Activated CD8-positive, alpha-beta memory T cell treated with anti-CD3 and anti-CD28 coated beads, Interleukin-2, amount 10 ng/mL, durations not matched to agents 7 days and 5 days (primary cell): ENCODE measurements at places on chromosomes 1 and 21.

DNA sequence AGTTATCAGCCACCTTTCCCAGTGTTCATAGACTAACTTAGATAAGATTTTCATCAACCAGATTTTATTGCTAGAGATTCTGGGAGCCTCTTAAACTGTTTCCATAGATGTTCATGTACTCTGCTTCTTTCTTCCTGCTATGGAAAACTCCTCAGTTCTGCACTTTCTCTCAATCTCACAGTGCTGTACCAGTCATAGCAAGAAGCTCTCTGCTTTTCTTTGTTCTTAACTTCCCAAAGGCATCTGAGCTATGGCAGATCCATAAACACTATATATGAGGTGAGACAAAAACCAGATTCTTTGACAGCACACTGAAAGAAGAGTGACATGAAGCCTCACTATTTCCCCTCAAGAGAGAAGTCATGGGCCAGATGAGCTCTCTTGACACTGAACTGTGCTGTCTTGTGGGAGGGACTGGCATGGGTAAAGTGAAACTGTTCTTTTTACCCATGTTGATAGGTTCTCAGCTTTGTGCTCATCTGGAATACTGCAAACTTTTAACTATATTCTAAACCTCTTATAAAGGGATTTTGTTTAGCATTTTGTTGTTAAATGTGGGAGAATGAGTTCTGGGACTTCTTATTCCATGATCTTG lies 64.2 kb upstream of the LYPLAL1 start:
- DNase-seq = no peak

DNA sequence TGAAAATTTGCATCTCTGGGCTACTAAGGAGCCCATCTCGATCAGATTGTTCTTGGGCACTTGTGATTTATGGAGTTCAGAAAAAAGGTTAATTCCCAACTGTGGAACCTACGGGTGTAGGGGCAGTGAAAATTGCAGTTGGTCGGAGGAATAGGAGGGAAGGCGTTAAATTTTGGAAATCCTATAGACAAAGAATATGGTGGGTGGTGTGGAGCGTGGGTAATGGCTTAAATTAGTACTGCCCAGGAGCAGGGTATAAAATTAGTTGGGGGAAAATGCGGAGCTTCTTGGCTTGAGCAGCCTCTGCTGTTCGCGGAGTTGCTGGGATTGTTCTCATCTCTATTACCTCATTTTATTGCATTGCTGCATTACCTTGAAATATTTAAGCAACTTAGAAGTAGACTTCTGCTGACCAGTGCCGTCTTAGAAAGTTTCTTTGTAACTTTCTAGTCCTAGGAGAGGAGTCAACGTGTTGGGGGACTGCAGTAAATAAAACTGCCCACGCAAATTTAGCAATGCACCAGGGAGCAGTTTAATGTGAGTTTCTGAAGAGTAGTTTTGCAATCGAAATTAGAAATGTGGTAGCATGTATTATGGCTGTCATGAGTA lies 514 bp downstream of the S1PR1 start:
- DNase-seq = no peak

DNA sequence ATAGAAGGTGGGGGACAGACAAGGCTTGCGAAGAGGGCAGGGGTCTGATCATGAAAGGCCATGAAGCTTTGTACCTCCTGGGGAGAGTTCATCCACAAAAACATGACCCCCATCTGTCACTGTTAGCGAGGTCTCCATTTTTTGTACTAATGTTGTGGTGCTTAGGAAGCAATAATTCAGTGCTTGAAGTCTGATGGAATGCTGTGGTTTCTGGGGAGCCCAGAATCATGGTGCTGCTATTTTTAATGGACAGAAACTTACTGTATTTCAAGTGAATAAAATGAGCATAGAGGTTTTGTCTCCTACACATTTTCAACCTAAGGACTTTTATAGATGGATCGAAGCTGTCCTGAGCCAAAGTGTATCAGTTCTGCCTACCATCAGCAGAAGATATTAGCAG lies 28.2 kb upstream of the RGL1 start:
- DNase-seq = no peak

- no peak for DNase-seq
These were observed 13.4 kb upstream of the MRPL9 start for GRCh38 chr1:151776665-151777062.

DNA sequence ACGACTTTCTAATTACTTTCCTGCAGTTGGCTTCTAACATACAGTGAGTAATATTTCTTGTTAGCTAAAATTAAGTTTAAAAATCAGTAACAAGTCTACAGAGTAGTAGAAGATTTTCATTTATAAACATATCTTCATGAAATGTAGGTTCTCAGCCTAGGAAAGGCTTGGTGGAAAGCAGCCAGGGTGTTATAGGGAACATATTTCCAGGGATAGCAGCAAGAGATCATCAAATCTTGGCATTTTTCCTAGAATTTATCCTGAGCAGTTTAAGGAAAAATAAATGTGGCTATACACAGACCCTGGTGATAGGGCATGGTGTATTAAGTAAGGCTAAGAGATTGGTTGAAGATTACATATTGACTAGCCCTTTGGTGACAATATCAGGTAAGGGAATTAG lies 203.5 kb upstream of the NEGR1 start:
- no peak for DNase-seq

DNA sequence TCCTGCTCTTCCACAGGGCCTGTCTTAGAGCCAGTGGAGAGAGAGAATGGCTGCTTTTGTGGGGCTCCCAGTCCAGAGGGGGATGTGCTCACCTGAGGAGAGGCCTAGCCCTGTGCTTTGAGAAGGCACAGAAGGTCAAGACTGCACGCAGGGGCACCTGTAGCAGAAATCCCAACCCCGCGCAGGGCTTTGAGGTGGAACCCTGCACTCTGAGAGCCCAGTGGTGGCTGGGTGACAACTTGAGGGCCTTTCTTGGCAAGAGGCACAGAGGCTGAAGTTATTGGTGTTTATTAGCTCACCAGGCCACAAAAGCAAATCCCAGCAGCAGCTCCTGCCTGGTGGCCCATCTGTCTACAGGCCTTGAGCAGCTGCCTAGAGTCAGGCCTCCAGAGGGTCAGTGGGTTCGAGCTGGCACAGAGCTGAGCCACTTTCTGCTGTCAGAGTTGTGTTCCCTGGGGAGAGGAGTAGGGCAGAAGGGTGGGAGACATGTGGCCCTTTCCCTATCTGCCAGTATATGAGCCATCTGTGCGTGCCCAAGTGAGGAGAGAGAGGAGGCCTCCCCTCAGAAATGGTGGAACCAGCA lies 31.4 kb downstream of the SZRD1 start:
- no peak for DNase-seq

GRCh38 chr1:92951141-92951582 lies 10.1 kb downstream of the DIPK1A start:
- DNase-seq = no peak

DNA sequence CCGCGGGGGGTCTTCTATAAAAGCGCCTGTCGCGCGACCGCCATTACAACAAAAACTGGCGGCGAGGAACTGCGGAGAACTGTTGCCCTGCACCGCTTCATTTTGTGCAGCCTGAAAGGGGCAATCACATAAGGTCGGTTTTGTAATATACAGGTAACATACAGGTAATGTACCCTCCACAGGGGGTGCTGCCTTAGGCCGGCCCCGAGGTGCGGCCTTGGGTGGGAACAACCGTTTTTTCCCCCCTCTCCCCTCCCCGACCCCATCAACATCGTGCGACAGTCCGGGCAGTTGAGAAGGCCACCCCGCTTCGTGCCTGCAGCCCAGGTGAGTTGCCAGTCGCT lies at the start of gene BRDT:
BRDT (plus strand) TSS at position 46 of the 344 bp plus-strand sequence. CDS start 13,354 bp downstream, outside the sequence.
- no peak for DNase-seq

- no peak for DNase-seq
These were observed 42.0 kb upstream of the MTF1 start for GRCh38 chr1:37901191-37901892.

- no peak for DNase-seq
These were observed 9.1 kb downstream of the IBA57 start for GRCh38 chr1:228174482-228175315.

GRCh38 chr1:182861994-182862393 lies 22.8 kb downstream of the DHX9 start:
- DNase-seq = no peak

- DNase-seq = no peak
These were observed 131.8 kb upstream of the SGIP1 start for GRCh38 chr1:66402194-66402593.

GRCh38 chr1:234243521-234244260 lies 129.6 kb upstream of the COA6 start:
- peak; percentile 41 for DNase-seq

- no peak for DNase-seq
These were observed 42.4 kb downstream of the GLUL start for GRCh38 chr1:182348961-182349747.

- DNase-seq = peak; percentile 66
These were observed 13.0 kb downstream of the CHIT1 start for GRCh38 chr1:203216274-203217138.

GRCh38 chr1:117433943-117434342 lies 66.7 kb downstream of the MAN1A2 start:
- no peak for DNase-seq

DNA sequence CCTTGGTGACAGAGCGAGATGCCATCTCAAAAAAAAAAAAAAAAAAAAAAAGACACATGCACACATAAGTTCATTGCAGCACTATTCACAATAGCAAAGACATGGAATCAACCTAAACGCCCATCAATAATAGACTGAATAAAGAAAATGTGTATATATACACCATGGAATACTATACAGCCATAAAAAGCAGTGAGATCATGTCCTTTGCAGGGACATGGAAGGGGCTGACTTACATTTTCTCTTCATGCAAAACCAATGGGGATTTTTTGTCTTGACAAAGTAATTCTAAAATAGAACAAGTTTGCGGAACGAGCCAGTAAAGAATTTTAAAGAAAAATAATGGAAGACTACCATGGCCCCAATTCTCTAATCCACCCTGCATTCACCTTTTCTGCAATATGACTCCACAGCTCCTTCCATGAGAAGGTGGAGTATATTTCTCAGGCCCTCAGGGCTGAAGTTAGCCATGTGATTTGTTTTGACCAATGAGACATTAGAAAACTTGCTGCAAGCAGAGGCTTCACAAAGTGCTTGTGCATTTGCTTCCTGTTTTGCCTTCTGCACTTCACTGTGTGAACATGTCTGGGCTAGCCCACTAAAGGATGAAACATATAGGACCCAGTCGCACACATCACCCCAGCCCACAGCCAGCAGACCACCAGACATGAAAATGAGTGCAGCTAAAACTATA lies 78.8 kb upstream of the NR5A2 start:
- DNase-seq = no peak

DNA sequence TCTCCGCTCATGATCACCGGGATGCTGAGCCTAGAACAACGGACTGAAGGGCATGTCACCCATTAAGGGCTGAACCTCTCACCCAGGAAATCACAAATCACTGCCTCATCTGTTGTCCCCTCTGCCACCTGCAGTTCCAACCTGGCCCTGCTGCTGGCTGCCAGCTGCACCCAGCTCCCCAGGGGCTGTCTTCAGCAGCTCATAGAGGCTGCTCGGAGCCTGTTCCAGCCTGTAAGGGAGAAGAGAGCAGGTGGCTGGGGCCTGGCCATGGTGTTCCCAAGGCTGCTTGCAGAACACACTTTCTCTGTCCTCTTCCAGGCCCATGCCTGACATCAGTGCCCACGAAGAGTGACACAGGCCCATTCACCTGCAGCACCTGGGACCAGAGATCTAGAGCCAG lies 44.5 kb upstream of the DISP3 start:
- no peak for DNase-seq

DNA sequence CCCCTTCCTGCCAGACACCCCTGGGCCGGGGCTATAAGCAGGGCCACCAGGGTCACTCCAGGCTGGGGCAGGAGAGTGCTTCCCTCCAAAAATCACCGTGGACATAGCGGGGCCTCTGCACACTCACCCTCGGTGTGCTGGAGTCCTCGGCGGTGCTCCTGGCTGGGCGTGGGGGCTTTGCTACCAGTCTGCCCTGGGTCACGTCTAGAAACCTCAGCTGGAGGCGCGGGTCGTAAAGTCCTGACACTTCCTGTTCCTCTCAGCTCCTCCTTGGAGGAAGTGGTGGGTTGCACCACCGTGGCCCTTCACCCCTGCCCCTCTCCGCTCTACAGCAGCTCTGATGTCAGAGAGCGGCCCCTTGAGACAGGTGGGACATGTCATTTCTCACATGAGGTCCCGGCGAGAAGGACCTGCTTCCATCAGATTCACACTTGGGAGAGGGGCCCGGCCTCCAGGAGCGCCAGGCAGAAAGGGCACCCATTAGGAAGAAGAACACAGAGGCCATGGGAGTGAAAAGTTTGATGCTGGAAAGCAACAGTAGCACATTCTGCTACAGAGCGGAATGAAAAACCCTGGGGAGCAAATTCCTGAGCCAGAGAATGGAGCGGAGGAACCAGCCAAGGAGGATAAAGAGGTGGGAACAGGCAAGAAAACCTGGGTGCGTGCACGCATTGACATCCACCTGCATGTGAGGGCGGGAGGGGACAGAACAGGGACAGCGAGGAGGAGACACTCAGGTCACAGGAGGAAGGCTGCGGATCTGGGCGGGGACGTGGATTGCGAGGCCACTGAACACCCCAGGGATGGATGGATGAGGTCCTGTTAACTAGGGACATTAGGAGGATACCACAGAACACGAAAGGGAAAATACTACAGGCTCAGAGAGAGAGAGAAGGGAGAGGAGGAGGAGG lies at the start of gene ITGB2:
ITGB2 (minus strand) TSS at position 206 of the 911 bp plus-strand sequence. CDS start 10,117 bp downstream, outside the sequence.
- DNase-seq = peak; percentile 88

GRCh38 chr21:46386734-46387088 lies 62.8 kb downstream of the PCNT start:
- no peak for DNase-seq

- no peak for DNase-seq
These were observed 408.7 kb downstream of the NUF2 start for GRCh38 chr1:163730411-163730821.

DNA sequence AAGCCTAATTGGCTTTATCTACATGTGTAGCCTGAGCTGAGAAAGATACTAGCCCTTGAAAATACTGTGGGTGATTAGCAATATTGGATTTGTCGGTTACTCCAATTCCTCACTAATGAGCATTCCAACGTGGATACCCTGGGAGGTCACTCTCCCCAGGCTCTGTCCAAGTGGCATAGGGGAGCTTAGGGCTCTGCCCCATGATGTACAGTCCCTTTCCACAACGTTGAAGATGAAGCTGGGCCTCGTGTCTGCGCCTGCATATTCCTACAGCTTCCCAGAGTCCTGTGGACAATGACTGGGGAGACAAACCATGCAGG lies 2.6 kb downstream of the RCC1 start:
- DNase-seq = no peak

- no peak for DNase-seq
These were observed 1.5 kb downstream of the LDLRAD2 start for GRCh38 chr1:21813542-21813941.

GRCh38 chr1:173506437-173506836 lies 29.3 kb downstream of the PRDX6 start:
- no peak for DNase-seq

GRCh38 chr21:35905096-35905962 lies 155.0 kb downstream of the SETD4 start:
- no peak for DNase-seq
